ENCODE measurements at places on chromosomes 4 and X.

GRCh38 chrX:83508006-83508405 lies at the start of gene POU3F4:
Gene POU3F4 (plus strand): TSS chrX:83508290. CDS start chrX:83508325, 35 bp downstream.
- DNase-seq = no peak

GRCh38 chr4:54683616-54684346 lies 26.0 kb downstream of the KIT start:
- DNase-seq = no peak

DNA sequence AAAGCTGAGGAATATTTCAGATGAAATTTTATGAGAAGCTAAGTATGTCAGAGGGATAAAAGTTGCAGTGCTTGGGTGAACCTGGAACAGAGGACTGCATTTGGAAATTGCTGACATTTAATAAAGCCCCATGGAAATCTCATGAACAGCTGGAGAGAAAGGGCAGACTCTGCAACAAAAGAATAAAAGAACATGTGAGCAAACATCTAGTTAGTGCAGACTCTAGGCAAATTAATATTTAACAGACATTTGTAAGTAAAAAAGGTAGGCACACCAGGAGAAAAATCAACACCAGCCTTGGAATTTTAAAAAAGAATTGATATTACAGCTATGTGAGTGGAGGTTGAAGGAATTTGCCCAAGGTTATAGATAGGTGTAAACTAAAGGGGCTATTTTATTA lies 114.6 kb upstream of the PUDP start:
- no peak for DNase-seq

- no peak for DNase-seq
Measured at GRCh38 chrX:65241059-65241721, 264.9 kb upstream of the ZC4H2 start.

- DNase-seq = no peak
Measured at GRCh38 chrX:148309413-148309812, 191.0 kb upstream of the AFF2 start.

DNA sequence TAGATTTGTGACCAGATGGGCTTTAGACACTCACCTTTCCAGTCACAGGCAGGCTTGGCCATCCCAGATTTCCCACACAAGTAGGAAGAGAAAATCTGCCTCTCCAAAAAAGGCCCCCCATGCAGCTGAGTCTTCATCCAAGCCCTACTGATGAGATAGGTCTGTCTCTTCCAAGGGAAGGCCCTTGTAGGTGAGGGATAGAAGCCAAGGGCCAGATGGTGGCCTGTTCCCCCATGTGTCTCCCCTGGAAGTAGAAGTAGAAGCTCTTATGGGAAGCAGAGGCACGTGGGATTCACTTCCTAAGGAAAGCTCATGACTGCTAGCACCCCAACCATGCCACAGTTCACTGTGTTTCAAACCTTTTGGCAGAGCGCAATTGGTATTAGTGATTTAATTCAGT lies 81.5 kb downstream of the REPS2 start:
- DNase-seq = no peak

DNA sequence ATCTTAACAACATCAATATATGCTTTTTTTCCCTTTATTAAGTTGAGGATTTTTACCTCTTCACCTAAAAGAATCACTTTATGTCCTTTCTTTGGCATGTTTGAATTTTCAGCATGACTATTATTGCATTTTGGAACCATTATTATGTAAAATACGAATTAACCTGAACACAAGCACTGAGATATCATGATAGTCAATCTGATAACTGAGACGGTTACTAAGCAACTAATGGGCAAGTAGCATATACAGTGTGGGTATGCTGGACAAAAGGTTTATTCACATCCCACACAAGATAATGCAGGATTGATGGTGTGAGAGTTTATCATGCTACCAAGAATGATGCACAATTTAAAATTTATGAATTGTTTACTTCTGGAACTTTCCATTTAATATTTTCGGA lies 24.6 kb upstream of the GLRA3 start:
- DNase-seq = no peak

GRCh38 chr4:15674926-15675325 lies 6.7 kb upstream of the FAM200B start:
- DNase-seq = no peak

- DNase-seq = no peak
Measured at GRCh38 chr4:113587640-113588275, 173.8 kb downstream of the CAMK2D start.

DNA sequence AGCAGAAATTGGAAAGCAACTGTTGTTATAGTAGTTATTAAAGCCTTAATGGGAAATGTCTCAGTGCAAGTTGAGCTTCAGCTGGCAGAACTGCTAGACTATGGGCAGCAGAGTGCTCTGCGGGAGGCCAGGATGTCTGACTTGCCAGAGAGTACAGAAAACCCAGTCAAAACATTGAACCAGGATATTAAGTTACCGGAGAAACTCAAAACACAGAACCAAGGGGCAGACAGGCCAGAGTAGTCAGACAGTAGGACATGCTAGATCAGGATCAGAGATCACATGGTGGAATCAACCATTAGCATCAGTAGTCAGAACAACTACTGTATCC lies 72.9 kb upstream of the TNIP3 start:
- no peak for DNase-seq

GRCh38 chrX:136823175-136823574 lies 42.4 kb upstream of the ARHGEF6 start:
- no peak for DNase-seq

- no peak for DNase-seq
Measured at GRCh38 chr4:8024073-8024786, 84.6 kb upstream of the AFAP1 start.

DNA sequence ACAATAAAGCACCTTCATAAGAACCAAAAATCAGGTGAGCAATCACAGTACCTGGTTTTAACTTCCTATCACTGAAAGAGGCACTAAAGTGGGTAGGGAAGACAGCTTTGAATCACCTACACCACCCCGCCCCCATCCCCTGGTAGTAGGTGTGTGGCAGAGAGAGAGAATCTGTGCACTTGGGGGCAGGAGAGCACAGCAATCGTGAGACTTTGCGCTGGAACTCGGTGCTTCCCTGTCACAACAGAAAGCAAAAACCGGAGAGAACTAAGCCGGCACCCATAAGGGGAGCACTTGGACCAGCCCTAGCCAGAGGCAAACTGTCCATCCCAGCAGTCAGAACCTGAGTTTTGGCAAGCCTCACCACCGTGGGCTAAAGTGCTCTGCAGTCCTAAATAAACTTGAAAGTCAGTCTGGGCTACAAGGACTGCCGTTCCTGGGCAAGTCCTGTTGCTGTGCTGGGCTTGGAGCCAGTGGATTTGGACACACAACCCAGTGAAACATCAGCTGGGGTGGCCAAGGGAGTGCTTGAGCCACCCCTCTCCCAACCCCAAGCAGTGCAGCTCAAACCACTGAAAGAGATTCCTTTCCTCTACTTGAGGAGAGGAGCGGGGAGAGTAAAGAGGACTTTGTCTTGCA lies 32.1 kb downstream of the NDUFB11 start:
- DNase-seq = no peak

DNA sequence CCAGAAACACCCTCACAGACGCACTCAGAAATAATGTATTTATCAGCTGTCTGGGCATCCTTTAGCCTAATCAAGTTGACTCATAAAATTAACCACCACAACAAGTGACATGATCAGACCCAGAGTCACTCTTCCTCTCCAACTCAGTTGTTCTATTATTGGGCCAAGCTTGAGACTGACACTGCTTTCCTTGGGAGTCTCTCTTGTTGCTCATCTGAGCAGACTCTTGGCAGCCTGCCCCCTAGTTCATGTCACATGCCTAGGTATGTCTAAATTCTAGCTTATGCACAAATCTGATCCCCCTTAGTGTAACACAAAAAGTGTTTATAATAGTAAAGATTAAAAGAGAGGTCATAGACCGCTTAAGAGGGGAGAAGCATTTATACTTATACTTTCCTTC lies 72.6 kb upstream of the ADAMTS3 start:
- no peak for DNase-seq

DNA sequence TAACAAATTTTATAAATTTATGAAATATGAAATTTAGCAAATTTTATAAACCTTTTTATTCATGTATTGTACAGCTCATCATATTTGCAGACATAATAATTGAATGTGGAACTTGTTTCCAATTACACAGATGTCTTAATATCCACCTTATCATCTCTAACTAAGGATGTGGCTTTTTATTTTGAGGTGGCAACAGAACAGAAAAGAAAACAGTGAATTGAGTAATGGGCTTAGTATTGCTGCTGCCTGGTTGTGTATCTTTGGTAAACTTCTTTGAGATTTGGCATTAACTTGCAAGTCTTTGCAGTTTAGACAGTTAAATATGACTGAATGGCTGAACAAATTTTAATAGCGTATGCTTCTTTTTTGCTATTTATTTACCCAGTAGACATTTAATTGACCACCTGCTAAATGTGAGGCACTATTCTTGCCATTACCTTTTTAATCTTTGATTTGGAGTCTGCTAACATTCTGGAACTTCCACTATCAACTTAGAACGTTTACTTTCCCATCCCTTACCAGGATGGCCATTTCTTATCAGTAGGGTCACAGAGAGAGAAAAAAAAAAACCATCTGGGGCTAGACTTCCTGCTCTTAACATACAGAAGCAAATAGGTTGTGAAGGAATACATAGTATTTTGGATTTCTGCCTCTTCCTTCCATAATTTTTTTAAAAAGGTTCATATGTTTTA lies 44.8 kb downstream of the CLCN3 start:
- no peak for DNase-seq

- no peak for DNase-seq
Measured at GRCh38 chr4:23237771-23238170, 545.0 kb downstream of the GBA3 start.

GRCh38 chr4:152283801-152284470 lies 252.0 kb downstream of the FBXW7 start:
- DNase-seq = no peak

- DNase-seq = no peak
Measured at GRCh38 chr4:8841678-8842268, 29.9 kb downstream of the HMX1 start.

- DNase-seq = no peak
Measured at GRCh38 chr4:96681218-96681617, 841.3 kb downstream of the PDHA2 start.

DNA sequence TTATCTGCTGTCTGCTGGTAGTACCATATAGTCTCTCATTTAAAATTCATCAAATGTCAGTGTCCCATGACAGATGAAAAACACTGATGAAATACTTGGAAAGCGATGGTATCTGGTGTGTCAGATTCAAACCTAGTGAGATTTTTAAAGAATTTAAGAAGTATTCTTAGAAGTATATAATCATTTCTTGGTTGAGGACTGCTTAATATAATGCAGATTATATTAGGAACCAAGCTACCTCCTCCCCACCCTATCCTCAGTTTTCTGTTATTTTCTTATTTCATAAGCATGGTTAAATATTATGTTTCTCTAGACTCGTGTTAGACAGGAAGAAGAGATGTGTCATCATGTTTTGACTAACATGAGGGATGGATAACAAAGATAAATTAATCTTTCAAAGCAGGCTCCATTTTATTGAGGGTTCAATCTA lies 118.5 kb downstream of the GLUD2 start:
- DNase-seq = no peak

DNA sequence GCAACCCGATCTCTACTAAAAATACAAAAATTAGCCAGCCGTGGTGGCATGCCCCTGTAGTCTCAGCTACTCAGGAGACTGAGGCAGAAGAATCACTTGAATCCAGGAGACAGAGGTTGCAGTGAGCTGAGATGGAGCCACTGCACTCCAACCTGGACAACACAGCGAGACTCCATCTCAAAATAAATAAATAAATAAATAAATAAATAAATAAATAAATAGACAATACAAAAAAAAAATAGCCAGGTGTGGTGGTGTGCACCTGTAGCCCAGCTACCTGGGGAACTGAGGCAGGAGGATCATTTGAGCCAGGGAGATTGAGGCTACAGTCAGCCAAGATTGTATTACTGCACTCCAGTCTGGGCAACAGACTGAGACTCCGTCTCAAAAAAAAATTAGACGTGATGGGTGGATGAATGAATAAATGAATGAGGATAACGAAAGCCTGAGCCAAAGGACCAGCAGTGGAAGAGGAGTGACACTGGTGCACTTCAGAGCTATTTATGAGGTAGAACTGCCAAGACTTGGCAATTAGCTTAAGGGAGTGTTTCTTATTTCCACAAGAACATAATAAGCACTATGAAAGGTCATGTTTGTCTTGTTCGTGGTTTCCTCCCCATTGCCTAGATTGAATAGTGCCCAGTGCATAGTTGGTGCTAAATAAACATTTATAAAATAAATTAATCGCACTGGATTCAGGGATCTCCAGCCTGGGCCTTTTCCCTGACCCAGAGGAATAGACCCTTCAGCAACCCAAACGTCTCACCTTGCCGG lies 232.2 kb downstream of the IDS start:
- DNase-seq = no peak

- no peak for DNase-seq
Measured at GRCh38 chr4:64784125-64784524, 374.9 kb upstream of the TECRL start.

- no peak for DNase-seq
Measured at GRCh38 chr4:152896811-152897210, 39.3 kb upstream of the FHDC1 start.

GRCh38 chr4:147094238-147094637 lies 148.6 kb upstream of the TTC29 start:
- DNase-seq = no peak

GRCh38 chr4:100690812-100691211 lies 173.0 kb upstream of the EMCN start:
- no peak for DNase-seq

GRCh38 chrX:57565198-57565597 lies 26.6 kb upstream of the ZXDB start:
- no peak for DNase-seq

GRCh38 chr4:6963139-6963611 lies 53.5 kb downstream of the TBC1D14 start:
- no peak for DNase-seq

DNA sequence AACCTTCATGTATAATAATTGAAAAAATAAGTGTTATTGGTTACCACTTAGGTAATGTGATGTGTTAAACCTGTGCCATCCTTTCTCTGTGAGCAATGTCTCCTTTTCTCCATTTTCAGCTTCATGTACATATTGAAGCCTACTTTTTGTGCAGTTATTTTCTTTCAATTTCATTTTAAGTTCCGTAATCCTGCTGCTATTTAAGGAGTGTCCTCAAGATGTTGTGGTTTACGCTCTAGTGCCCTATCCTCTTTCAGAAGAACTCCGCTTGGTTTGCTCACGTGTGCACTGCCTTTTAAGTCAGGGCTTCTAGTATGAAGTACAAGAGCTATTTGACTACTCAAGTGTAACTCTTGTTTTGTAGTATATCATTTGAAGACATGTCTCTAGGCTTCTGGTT lies 2253.2 kb upstream of the TENM3 start:
- no peak for DNase-seq

DNA sequence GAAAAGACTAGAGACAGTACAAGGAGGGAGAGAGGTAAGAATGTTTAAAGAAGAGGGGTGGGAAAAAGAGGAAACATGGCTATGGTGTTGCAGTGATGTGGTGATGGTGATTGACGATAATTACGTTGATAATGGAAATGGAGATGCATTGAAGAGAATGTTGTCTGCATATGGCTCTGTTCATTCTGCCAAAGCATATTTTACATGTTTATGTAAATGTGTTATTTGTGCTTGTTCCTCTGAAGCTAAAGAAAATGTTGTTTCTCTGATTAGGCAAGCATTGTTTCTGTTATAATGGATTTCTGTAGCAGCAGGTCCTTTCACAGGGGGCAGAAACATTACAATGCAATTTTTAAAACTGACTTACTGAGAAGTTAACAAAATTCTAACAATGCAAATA lies 958.8 kb downstream of the CCSER1 start:
- no peak for DNase-seq

- no peak for DNase-seq
Measured at GRCh38 chrX:154412468-154412867, 1.1 kb downstream of the TAFAZZIN start.

Measured in stimulated activated CD8-positive, alpha-beta memory T cell treated with anti-CD3 and anti-CD28 coated beads, Interleukin-7, amount 100 ng/mL, for 1 hour (primary cell).